ENCODE measurements at places on chromosomes 2 and 18.

- DNase-seq = no peak
Observed at GRCh38 chr2:178933493-178933892, 116.4 kb downstream of the CCDC141 start.

GRCh38 chr2:12867631-12868287 lies 151.0 kb downstream of the TRIB2 start:
- DNase-seq = no peak

- DNase-seq = no peak
Observed at GRCh38 chr18:25010623-25011374, 341.2 kb downstream of the ZNF521 start.

GRCh38 chr2:241261628-241262027 lies 53.8 kb downstream of the HDLBP start:
- no peak for DNase-seq

GRCh38 chr18:75727456-75727855 lies 300.0 kb upstream of the SMIM21 start:
- no peak for DNase-seq

- no peak for DNase-seq
Observed at GRCh38 chr2:217934321-217935131, 68.3 kb downstream of the TNS1 start.

DNA sequence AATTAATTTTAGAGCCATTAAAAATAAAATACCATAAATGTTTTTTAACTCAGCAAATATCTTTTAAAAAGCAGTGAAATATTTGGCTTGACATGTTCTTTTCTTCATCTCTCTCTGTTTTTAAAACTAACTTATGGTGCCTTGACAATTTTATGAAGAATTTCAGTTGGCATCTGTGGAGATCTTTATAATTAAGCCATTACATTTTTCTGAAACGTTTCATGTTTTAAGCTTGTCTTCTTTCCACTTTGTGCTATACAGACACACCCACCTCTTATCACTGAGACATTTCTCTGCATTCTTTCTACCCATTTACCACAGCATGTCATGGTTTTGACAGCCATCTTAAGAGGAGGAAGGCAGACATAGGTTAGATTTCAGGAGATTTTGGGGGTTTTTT lies 915.1 kb upstream of the FSHR start:
- no peak for DNase-seq

GRCh38 chr2:11097038-11097720 lies 58.1 kb upstream of the SLC66A3 start:
- DNase-seq = no peak

GRCh38 chr2:194332799-194333490 lies 1324.1 kb upstream of the SLC39A10 start:
- DNase-seq = no peak

DNA sequence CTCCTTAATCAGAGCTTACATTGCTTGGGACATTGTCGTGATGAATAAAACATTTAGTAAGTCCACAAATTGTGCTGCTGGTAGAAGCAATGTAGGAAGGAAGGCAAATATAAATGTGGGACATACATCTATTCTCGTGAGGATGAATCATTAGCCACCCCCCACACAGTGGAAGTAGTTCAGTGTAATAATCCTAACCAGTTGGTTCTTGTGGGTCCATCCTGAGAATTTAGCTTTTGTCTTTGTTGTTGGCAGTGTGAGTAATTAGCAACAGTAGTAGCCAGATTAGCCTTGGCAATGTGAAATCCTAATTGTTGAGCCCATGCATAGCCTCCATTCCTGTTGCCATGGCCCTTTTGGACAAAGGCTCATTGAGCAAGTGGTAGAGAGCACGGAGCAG lies 532.1 kb downstream of the FBXO15 start:
- DNase-seq = no peak

GRCh38 chr2:54634564-54635511 lies 88.6 kb upstream of the EML6 start:
- no peak for DNase-seq

DNA sequence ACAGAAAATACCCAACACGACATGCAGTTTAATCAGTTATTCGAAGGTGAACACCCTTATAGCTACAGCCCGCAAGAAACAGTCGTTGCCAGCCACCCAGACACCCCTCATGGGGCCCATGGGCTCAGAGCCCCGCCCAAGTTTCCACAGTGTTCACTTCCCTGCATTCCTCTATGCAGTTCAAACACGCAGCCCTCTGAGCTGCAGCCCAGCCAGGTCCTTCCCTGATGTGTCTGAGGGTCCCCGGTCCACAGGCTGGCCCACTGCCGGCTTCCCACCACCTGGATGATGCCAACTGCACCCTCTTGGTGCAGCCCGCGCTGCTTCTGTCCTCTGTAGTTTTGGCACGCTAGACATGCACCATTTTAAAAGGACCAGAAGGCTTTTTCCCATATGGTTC lies 87.4 kb downstream of the ZNF516 start:
- no peak for DNase-seq

DNA sequence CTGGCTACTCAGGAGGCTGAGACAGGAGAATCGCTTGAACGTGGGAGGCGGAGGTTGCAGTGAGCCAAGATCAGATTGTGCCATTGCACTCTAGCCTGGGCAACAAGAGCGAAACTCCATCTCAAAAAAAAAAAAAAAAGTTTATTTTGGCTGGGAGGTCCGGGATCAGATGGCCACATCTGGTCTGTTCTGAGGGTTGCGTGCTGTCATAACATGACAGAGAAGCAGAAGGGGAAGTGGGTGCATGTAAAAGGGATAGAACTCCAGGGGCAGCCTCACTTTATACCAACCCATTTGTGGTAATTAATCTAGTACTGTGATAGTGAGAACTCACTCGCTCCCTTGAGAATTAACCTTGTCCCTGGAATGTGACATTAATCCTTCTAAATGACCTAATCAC lies 101.2 kb downstream of the PTPN4 start:
- DNase-seq = no peak

- no peak for DNase-seq
Observed at GRCh38 chr18:45940724-45941123, 26.4 kb downstream of the EPG5 start.

DNA sequence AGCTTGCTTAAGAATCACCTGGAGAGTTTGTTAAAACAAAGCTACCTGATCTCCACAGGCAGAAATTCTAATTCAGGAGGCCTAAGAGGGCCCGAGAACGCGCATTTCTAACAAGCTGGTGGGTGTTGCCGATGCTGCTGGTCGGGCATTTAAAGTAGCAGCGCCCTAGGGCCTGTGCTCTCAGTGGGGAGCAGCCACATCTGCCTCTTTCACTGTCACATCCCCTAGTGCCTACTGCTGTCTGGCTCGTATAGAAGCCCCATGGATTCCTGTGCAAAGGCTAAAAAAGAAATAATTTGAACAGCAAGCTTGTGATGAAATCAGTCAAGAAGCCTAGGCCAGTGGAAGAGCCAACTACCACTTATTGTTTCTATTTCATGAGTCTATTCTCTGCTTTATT lies 126.7 kb upstream of the SMIM21 start:
- no peak for DNase-seq

DNA sequence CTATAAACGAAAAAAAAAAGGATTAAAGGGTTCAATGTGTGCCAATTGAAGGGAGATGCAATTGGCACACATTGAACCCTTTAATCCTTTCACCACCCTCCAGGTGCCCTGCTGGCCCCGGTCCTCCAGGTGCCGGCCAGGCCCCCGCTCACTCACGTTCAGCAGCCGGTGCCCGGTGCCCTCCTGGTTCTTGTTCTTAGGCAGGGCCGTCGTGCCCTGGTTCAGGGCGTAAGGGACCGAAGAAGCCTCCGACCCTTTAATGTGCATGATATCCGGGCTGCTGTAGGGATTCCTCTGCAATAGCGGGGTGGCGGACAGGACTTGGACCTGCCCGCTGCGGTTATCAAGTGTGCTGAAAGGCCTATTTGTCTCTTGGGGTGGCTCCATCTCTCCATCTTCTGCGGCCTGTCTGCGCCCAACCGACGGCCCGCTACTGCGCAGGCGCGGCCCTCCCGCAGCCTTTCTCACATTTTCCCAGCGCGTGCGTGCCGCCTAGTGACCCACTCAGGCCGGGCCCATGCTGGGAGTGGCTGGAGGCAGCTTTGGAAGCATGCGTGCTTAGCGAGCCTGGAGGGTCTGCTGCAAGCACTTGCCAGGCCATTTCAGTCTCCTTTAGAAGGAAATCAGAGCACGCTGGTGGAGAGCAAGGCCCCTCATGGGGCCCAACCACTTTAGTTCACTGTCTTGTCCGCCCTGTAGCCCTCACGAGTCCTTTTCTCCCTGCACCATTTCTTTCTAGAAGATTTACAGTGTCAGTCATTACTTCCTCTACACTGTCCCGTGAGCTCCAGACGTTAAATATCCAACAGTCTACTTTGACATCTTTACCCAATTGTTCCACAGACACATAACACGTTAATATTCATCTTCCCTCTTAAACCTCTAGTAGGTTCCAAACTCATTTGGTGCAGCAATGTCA lies 24.3 kb downstream of the TMEM237 start:
- no peak for DNase-seq

DNA sequence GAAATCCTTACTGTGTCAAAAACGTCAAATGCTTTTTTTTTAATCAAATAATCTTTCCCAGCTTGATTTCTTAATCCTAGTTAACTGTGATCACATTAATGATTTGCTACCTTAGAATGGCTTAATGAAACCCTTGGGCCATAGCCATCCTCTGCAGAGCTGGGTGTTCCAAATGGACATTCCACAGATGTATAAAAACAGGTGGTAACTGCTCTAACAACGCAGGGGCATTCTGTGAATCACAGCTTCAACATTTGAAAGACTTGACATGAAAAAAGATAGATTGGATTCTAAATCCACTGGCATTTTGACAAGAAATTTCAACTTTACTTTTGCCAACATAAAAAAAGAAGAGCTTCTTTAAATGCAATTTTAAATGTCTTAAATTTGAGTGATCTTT lies 69.8 kb upstream of the RASGRP3 start:
- DNase-seq = no peak

GRCh38 chr2:58089081-58089480 lies 42.5 kb downstream of the VRK2 start:
- DNase-seq = no peak

- no peak for DNase-seq
Observed at GRCh38 chr2:227534714-227535113, 62.8 kb downstream of the AGFG1 start.

- DNase-seq = no peak
Observed at GRCh38 chr2:106311041-106311370, 116.9 kb upstream of the UXS1 start.

DNA sequence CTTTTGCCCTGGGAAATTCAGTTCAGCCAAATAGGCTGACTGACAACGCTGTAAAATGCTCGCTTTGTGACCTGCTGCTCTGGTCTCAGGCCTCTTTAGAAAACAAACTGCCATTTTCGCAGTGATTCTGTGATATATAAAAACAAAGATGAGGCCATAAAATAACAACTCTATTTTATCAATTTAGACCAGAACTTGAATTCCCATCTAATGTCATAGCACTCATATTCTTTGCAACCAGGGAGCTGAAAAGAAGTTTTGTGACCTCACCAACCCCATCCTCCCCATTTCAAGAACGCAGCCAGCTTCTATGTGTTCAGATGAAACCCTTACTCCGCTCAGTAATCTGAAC lies 40.3 kb downstream of the TCF4 start:
- DNase-seq = no peak

DNA sequence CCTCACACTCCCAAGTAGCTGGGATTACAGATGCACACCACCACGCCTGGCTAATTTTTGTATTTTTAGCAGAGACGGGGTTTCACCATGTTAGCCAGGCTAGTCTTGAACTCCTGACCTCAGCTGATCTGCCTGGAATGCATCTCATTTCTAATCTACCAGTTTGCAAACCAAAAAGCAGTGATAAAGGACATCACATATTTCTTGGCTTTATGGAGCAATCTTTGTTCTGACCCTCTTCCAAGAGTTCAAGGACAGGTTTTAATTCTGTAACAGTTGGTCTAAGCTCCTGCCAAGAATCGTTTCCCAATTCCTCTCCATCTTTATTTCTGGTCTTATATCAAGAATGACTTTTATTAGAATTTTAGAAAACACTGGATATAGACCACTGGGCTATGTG lies 67.7 kb downstream of the SLC40A1 start:
- no peak for DNase-seq

DNA sequence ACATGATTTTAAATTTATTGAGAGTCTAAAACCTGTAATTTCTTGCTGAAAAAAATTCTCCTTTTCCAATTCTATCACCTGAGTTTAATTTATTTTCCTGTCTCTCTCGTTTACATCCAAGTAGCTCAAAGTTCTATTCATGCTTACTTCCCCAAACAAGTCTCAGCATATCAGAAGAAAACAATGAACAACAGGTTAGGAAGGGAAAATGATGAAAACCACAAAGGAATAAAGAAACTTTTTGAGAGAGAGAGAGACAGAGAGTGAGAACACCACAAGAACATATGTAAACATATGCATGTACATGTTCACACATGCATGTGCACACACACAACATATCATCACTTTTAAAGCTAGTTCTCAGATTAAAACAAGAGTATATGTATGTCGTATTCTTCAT lies 112.1 kb downstream of the STRN start:
- DNase-seq = no peak

GRCh38 chr2:20551260-20551944 lies 99.5 kb downstream of the HS1BP3 start:
- DNase-seq = no peak
